ENCODE measurements at places on chromosomes 11 and 22. TPM values are rescaled to one million over a fixed set of nuclear protein-coding genes. Genes with fewer than 3 reads are reported as not detected.
A peak's percentile ranks its signal among the peaks of the same experiment; 100 is the strongest.

The CHRM4 gene
- total RNA-seq, result not detected

- H3K27ac ChIP-seq, result no peak overlapping the region
- H3K27me3 ChIP-seq, result no peaks in the 10 kb centered on the region
- H3K4me3 ChIP-seq, result no peak overlapping the region
- H3K36me3 ChIP-seq, result no peaks in the 10 kb centered on the region
Observed at GRCh38 chr11:121105063-121105480, 4.0 kb downstream of the TECTA start.

DNA sequence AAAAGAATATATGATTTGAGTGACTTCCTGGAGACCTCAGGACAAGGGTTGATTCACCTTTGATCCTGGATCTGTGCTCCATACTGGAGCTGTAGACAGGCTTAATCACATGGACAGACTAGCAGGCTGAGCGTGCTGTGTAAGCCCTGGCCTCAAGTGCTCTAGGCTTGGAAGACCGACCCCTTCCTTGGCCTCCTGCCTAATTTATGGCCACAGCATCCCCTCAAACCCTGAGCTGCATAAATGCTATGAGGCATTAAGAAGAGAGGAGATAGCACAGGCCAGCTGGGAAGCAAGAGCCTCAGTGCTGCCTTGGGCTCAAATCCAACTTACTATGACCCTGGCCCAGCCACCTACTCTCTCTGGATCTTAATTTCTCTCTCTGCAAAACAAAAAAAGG is 385.1 kb downstream of the BUD13 start:
- no peaks in the 10 kb centered on the region for H3K27me3 ChIP-seq
- no peak for DNase-seq
- H3K27ac ChIP-seq, result no peak overlapping the region
- H3K4me1 ChIP-seq, result no peaks in the 10 kb centered on the region

- no peaks in the 10 kb centered on the region for H3K27me3 ChIP-seq
- peak overlapping the region; percentile 69 for H3K27ac ChIP-seq
- peaks cover 28% of the 10 kb centered on the region for H3K4me1 ChIP-seq
- DNase-seq, result peak; percentile 79
Observed at GRCh38 chr22:45341498-45341897, 31.8 kb downstream of the FAM118A start.

DNA sequence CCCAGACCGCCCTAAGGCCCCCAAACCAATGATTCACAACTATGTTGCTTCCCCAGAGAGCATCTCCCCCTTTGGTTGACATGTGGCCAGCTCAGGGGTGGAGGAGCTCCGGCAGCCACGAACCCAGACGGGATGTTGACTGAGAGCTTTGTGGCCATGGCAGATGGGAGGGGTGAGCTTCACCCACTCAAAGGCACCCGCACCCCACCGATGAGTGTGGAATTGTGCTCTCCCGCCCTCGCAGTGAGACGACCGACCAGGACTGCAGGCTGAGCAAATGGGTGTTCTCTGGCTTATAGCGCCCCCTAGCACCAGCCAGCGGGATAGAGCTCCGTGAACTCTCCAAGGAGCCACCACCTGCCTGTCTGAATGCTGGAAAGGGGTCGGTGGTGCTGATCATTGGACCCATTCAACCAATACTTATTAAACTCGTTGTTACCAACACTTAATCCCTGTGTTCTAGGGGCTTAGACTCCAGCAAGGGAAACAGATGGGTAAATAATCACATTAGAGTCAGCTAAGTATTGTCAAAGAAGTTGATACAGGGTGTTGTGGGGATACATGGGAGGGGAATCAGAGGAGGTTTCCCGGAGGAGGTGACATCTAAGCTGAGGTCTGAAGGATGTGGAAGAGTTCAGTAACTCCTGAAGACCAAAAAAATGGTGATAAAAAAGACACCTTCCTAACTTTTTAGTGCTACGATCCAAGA is 4.5 kb upstream of the TIMP3 start:
- H3K36me3 ChIP-seq, result no peaks in the 10 kb centered on the region
- H3K4me1 ChIP-seq, result peaks cover 4% of the 10 kb centered on the region
- peak; percentile 74 for DNase-seq
- no peak overlapping the region for H3K27ac ChIP-seq

All from activated naive CD4-positive, alpha-beta T cell treated with anti-CD3 and anti-CD28 coated beads for 36 hours (primary cell).